ENCODE measurements at places on chromosomes 7 and 10.

GRCh38 chr10:125727436-125727835 lies 7.9 kb downstream of the EDRF1 start:
- no peak for DNase-seq

DNA sequence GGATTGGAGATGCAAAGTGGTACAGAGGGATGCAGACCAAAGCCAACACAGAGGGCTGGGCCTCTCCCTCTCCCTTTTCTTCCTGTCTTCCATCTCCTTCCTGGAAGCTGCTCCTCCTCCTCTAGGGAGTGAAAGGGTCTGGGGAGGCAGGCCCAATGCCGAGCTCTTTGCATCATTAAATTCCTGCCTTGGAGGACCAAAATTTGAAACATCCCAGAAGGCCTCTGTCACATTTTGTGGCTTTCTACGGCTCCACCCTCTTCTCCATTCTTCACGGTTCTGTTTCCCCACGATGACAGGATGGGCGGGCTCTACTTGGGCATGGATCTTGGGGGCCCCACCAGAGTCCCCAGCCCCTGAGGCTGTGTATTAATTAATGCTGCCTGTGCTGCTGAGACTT lies 76.4 kb downstream of the NEURL1 start:
- DNase-seq, result no peak

- no peak for DNase-seq
These were observed 47.2 kb upstream of the SFTPD start for GRCh38 chr10:79995979-79996634.

DNA sequence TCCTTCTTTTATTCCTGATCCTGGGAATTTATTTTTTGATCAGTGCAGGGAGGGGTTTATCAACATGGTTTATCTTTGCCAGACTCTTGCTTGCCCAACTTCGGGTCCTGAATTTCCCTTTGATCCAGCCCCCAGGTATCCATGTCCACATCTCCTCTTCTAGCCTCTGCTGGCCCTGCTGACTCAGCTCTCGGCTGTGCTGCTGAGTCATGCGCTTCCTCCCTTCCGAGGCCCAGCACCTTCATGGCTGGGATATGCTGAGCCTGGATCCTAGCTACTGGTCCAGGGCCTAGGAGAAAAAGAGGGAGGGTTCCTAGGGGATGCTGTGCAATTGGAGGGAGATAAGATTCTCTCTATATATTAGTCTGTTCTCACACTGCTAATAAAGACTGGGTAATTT lies 380.7 kb upstream of the SHH start:
- no peak for DNase-seq

GRCh38 chr10:99927721-99928280 lies 81.9 kb downstream of the DNMBP start:
- DNase-seq, result no peak

- no peak for DNase-seq
These were observed at the start of gene PTF1A for GRCh38 chr10:23191764-23192711. Gene PTF1A (plus strand): TSS chr10:23192312. CDS start chr10:23192531, 219 bp downstream.

- DNase-seq, result no peak
These were observed 49.0 kb downstream of the SCIN start for GRCh38 chr7:12619461-12620069.

DNA sequence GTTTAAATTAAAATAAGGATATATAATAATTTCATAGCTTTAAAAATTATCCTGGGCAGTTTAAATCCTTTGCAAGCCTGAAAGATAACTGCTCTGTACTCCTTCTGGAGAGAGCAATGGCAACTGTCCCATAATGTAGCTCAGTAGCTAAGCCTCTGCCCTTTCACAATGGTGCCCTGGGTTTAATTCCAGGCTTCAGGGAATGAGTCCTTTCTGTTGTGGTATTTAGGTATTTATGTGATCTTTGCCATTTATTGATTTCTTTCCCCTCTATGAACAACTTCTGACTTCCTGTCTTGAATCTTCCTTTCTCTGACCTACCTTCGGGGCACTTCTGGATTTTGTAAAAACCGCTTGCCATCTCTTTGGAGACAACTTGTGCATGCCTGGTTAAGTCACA lies 773.2 kb downstream of the IPMK start:
- no peak for DNase-seq

- no peak for DNase-seq
These were observed 53.4 kb upstream of the CYP2C18 start for GRCh38 chr10:94630017-94630688.

GRCh38 chr10:14271621-14272020 lies 59.1 kb downstream of the FRMD4A start:
- no peak for DNase-seq

DNA sequence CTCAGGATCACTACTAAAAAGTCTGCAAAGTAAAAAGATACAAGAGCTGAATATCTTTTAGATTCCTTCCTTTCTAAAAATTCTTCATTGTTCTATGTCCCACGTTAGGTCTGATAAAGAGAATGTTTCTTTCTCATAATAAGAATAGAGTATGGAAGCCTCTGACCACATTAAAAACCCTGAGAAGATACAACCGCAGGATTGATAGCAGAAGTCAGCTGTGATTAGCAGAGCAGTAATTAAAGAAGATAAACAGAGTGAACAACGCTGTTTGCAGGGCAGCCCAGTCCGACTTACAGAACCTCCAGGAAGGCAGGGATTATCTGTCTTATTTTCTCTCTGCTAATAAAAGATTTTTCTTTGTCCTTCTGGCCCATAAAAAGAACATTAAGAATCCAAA lies 31.4 kb upstream of the PITRM1 start:
- no peak for DNase-seq

DNA sequence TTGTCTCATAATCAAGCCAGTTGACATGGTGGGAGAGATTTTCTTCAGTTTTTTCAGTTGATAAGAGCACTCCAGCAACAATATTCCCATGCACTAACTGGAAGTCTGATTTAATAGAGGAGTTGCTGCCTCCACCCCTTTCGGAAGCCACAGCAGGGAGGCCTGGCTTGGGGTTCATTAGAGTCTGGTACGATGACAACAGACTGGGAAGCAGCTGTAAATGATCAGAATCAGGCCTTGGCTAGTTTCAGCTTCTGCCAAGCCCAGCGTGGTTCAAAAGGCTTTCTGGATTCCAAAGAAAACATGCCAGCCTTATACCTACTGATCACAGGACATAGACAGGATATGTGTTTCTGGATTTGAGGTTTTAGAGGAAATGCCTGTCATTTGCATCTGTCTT lies 274.0 kb downstream of the CSTF2T start:
- no peak for DNase-seq

GRCh38 chr7:55549457-55549856 lies 22.8 kb downstream of the VOPP1 start:
- no peak for DNase-seq

DNA sequence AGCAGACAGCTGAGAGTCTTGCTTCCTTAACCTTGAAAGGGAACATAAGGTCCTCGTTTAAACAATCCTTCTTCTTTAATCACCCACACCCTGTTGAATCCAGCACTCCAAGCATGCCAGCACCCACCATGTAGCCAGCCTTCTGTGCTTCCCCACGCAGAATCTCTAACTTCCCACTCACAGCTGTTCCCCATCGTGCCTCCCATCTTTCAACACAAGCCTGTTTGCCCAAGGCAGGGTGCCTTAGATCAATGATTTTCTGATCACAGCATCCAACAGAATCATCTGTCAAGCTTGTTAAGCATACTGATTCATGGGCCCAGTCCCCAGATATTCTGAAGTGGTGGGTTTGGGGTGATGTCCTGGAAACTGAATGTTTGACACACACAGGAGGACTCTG lies 530.8 kb downstream of the SH2D4B start:
- no peak for DNase-seq

GRCh38 chr7:135782377-135782776 lies 33.8 kb upstream of the FAM180A start:
- no peak for DNase-seq
